Central memory CD4-positive, alpha-beta T cell (primary cell): ENCODE measurements at places on chromosomes 7 and 10.

GRCh38 chr10:125102246-125102645 lies 58.1 kb downstream of the CTBP2 start:
- DNase-seq: no peak

DNA sequence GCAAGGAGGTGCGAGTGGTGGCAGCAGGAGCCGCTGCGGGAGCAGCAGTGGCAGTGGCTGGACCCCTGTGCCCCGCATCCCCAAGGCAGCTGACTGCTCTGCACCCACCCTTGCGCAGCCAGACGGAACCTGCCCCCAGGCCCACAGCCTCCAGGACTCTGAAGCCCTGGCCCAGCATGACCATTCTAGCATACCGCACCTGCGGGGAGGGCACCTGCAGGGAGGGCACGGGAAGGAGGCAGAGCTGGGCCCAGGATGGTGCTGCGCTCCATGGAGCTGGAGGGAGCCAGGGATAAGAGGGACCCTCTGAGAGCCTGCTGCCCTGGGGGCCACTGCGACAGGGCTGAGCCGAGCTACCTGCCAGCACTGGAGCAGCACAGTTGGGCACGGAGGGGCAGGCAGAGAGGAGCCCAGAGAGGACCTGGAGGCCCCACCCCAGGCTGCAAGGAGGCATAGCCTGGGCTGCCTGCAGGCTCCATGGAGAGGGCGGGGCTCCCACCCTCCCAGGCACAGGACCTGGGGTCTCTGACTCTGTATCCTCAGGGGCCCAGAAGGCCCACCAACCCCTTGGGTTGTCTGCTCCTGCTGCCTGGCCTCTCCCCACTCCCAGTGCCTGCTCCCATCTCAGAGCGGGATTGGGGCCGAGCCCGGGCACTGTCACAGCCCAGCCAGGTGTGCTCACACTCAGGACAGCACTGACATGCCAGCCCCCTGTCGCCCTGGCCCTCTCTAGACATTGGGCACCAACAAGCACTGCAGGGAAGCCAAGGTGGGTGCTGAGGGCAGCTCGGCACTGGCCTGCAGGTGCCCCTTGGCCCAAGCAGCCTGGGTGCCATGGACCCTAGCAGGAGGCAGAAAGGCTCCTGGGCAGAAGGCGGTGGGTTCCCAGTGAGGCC lies 87.6 kb downstream of the HTR7 start:
- DNase-seq: no peak

GRCh38 chr10:50968386-50969091 lies 83.1 kb upstream of the A1CF start:
- no peak for DNase-seq

DNA sequence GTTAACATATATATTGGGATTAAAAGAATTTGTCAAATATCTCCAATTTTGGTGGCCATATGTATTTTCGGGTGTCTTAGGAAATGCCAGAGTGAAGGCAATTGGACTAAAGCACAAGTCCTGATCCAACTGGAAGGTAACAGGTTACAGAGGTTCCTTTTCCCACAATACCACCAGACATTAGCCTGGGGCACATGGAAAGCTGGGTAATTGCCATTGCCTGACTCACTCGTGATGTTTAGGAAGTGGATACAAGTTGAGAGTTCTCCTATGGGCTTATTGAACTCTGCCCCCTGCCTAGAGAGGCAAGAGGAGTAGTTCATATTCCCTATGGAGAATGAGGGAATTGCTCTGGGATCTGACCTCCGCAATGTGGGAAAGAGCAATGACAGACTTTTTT lies 5.7 kb downstream of the DNAH11 start:
- DNase-seq: no peak

DNA sequence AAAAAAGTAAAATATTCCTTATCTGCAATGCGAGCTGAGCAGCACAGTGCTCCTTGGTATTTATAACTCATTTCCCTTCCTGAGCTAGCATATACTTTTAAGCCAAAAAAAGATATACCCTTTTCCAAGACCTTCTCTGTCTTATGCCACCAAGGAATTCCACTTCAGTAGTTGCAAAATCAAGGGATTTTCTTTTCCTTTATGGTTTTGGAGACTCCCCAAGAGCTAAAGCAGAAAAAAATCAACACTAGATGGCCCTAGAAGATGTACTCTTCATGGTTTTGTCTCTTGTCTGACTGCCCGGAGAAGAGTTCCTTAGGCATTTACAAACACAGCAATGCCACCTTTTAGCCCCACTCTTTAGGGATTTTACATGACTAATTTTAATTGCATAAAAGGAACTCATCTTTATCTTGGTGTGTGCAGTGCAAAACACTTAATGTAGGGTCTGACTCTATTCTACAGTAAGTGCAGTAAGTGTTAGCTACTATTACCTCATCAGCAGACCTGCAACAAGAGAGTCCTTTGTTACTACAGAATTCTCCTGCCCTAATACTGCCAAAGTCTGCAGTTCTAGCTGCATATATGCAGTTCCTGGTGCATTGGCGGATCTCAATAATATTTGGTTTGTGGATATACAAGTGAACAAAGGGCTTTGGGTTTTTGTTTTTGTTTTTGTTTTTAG lies 443.3 kb downstream of the GFRA1 start:
- DNase-seq: no peak

DNA sequence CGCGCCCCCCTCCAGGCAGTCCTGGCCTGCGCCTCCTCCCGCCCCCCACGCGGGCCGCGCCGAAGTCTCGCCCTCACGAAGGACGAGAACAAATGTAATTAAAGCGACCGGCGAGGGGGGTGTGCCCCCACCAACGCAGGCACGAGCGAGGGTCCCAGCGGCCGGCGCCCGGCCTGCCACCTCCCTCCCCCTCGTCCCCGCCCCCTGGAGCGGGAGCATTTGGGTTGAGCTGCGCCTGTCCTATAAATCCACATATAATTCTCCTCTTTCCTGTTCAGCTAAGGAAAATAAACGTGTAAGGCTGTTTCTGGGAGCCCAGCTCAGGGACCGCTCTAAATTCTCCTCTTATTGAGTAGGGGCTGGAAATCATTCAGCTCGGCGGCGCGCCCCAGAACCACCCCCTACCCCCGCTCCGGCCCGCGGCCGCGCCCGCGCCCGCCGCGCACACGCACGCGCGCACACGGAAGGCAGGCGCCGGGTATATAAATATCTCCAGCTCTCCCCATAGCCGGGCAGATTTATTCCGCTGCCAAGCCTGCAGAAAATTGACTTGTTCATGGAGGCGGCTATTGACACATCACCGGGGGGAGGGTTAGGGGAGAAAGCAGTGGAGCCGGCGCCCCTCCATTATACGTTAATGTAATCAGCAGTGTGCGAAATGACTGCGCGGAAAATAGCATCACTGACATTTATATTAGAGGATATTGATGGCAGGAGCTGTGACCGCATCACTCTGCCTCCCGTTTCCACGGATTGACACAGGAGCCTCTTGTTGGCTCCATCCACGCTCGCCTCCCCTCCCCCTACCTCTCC lies 61.6 kb upstream of the BTRC start:
- DNase-seq: no peak
